ENCODE measurements at places on chromosomes 7 and 10. TPM values are rescaled to one million over a fixed set of nuclear protein-coding genes. Genes with fewer than 3 reads are reported as not detected.

The PDK4 gene
- total RNA-seq, result 4.5 TPM

The GPER1 gene
- total RNA-seq, result 0.69 TPM

The SHH gene
- total RNA-seq, result 1.2 TPM

The EN2 gene
- total RNA-seq, result 0.54 TPM

The SORCS1 gene
- total RNA-seq, result not detected

Data from A549 treated with CpdA at 1 μM for 4 hours (cell line).